Dermis blood vessel endothelial cell (primary cell): ENCODE measurements at places on chromosomes 6 and 20.

GRCh38 chr6:1278061-1278720, 33.7 kb upstream of the FOXQ1 start:
- no peak for DNase-seq

GRCh38 chr6:160971171-160971570, 20.4 kb upstream of the MAP3K4 start:
- DNase-seq = no peak

- no peak for DNase-seq
Measured at GRCh38 chr6:134002821-134003220, 49.6 kb downstream of the SLC2A12 start.

- no peak for DNase-seq
Measured at GRCh38 chr6:54907355-54907754, 60.8 kb downstream of the FAM83B start.

DNA sequence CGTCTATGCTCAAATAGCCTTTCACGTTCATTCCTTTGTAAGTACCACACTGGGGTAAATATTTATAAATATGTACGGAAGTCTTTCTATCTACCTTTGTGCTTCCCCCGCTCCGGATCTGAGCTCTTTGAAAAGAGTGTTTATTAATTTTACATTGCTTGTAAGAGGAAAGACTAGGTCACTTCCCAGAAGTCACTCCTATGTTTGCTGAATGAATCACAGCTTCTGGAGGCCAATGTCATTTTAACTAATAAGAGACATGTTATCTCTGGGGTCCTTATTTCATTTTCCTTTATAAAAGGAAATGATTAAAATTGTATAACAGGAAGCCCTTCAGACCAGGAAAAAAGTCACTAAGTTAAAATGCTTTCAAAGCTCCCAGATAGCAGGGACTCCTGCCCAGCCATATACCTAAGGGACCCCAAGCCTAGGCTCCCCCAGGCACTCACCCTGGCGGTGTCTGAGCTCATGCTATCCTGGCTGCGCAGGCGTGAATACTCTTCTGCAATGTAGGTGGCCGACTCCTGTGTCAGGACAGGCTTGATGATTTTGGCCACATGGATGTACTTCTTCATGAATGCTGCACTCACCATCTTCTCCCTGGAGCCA, 12.6 kb downstream of the MCM3 start:
- peak; percentile 77 for DNase-seq

- DNase-seq = no peak
Measured at GRCh38 chr6:46243754-46244153, 73.0 kb upstream of the ENPP5 start.

DNA sequence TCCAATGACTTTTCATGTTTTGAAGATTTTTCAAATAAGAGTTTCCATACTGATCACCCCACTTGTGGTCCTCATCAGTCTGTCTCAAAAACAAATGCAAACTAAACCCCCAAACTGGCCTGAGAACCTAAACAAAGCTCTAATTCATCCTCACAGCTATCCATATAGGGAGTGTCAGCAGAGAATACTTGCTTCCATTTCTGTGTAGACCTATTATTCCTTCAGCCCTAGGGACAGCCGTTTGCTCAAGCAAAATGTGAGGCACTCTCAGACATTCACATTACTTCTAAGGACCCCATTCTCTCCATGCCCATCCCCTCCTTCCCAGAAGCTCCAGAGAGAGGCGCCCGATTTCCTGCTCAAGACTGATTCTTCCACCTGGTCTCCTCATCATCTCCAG, 24.6 kb downstream of the DNAAF9 start:
- no peak for DNase-seq

- no peak for DNase-seq
Measured at GRCh38 chr20:38215194-38216182, 45.0 kb downstream of the KIAA1755 start.

- no peak for DNase-seq
Measured at GRCh38 chr6:42374018-42374669, 77.6 kb downstream of the TRERF1 start.

DNA sequence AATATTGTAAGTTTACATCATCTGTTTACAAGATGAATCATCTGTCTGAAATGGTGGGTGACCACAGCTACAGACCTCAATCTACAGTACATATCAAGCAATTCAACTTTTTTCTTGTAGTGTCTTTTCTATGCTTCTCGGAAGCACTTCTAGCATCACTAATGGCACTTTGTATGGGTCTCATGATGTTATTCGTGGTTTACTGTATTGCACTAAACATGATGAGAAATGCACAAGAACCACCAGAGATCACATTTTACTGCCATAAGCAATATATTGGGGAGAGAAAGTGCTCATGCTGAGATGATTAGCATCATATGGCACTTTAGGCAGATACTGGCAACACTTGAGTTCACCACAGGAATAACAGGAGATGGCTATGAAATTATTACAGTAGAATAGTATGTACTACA, 15.4 kb upstream of the BTBD3 start:
- DNase-seq = no peak

DNA sequence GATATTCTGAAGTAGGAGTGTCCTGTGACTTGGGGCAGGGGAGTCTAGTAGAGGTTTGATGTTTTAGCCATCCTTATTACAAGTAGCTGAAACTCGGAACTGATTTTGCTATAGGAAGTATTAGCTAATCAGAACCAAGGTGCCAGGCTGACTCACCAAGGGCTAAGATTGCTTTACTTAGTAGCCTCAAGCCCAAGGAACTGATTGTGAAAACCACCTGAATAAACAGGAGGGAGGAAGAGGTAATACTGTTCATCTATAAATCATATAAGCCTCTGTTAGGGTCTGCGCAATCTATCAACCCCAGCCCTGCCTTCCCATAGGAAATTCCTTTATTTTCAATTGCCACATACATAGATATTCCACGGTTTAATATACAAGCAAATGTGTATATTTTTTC, 54.4 kb downstream of the GNAS start:
- DNase-seq = peak; percentile 91

GRCh38 chr6:36735110-36736071, 37.8 kb downstream of the RAB44 start:
- DNase-seq = peak; percentile 82

GRCh38 chr20:61661583-61661982, 404.1 kb downstream of the TAF4 start:
- no peak for DNase-seq

DNA sequence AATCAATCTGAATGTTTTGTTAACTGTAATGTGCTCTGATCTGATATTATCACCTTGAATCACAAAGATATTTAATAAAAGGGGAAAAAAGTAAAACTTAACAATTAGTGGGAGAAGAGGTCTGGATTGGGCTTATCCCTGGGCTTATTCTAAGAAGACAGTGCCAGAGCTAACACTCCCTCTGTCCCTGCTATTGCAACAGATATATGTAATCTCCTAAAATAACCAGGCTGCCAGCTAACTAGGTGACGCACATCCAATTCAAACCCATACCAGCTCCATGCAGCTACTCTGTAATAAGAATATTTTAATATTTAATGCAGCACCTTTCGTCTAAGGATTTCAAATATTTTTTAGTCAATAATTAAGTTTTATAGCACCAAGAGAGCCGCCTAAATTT, 330.1 kb upstream of the MARCKS start:
- no peak for DNase-seq

DNA sequence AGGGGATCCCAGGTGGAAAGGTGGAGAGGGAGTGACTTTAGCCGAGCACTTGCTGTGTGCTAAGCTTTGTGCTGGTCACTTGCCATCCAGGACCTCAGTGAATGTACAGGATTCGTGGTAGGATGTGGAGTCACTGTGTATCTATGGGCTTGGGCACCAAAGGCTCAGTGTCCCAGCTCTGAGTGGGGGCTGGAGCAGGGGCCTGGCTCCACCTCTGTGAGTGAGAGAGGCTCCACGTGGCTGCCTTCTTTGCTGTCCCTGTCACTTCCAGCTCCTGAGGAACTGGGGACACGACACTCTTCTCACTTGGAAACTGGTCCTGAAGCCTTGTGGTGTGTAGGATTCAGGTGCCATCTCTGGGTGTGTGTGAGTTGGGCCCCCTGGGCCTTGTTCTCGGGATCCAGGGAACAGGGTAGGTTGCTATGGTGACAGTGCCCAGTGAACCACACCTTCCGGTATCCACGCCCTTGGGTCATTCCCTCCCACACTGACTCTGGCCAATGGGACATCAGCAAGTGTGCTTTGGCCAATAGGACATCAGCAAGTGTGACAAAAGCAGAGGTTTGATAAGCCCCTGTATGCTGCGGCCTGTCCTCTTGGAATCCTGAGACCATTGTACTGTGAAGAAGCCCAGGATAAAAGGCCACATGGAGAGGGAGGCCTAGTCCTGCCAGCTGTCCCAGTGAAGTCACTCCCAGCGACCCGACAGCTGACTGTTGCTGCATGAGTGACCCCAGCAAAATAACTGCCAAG, 87.7 kb downstream of the CDH22 start:
- DNase-seq = no peak

DNA sequence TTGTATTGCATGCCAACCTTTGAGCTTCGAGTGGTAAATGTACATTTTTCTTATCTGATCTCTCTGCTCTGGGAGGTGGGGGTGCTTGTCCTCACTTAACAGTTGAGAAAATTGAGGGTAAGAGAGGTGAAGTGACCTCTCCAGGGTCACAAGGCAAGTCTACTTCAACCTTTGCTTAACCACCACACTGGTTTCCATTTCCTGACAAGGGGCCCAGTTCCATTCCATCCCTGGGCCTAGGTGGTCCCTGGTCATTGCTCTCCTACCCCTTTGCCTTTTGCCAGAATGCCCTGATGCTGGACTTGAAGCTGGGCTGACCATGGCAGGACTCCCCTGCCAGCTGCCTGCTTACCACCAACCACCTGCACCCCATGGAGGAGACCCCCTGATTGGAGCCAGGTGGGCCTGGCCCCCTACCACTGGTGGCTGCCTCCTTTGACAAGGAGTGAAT, 9.9 kb upstream of the BPIFB3 start:
- DNase-seq = no peak

DNA sequence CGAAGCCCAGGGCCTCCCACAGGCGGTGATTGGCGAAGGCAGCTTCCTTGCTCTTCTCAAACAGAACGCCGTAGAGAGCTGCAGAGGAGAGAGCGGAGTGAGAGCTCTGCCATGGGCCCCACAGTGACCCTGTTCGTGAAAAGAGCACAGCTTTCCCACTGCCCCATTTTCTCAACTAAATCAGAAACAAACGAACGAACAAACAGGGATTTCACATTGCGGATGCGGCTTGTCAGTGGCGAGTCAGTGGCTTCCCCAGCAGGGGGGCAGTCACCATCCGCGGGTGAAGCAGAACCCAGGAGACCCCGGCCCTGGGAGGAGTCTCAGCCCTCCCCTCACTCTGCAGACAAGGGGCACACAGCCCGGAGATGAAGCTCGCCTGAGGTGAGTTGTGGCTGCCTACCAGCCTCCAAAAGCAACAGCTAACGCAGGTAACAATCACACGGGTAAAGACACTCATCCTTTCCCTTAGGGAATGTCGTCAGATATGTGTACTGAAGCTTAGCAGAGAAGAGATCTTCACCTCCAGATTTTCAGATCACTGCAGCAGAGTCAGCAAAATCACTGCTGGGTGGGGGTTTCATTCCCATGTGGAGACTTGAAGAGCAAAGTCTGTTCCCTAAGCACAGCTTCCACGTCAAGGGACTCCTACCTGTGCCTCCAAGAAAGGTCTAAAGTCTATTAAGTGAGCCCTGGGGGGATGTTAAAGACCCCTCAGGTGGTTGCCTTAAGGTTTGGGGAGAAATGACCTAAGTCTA, 51.2 kb upstream of the GPR31 start:
- no peak for DNase-seq

GRCh38 chr20:4809707-4810106, 88.0 kb downstream of the PRND start:
- peak; percentile 8 for DNase-seq

DNA sequence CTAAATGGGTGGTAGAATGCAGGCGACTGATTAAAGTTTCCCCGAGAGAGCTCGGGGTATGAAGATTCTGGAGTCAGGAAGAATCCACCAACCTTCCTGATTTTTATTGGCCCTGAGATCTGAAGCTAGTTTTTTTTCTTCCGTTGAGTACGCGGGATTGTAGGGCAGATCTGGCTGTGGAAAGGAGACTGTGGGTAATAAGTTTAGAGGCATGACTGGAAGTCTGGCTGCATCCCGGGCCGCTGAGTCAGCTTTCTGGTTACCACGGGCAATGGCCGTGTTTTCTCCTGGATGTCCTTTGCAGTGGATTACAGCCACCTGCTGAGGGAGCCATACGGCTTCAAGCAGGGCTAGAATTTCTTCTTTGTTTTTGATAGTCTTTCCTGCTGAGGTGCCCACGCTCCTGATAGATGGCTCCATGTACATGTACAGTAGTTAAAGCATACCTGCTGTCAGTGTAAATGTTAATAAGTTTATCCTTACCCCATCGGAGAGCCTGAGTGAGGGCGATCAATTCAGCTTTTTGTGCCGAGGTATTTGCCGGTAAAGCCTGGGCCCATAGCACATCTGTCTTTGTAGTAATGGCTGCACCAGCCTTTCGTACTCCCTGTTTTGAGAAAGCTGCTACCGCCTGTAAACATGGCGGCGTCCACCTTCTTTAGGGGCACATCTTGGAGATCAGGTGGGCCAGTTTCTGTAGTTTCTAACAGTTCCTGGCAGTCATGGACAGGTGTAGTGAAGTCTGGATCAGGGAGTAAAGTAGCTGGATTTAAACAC, 154.0 kb downstream of the TRIM27 start:
- DNase-seq = peak; percentile 11

- DNase-seq = peak; percentile 73
Measured at GRCh38 chr6:152948150-152948768, 34.6 kb downstream of the FBXO5 start.

DNA sequence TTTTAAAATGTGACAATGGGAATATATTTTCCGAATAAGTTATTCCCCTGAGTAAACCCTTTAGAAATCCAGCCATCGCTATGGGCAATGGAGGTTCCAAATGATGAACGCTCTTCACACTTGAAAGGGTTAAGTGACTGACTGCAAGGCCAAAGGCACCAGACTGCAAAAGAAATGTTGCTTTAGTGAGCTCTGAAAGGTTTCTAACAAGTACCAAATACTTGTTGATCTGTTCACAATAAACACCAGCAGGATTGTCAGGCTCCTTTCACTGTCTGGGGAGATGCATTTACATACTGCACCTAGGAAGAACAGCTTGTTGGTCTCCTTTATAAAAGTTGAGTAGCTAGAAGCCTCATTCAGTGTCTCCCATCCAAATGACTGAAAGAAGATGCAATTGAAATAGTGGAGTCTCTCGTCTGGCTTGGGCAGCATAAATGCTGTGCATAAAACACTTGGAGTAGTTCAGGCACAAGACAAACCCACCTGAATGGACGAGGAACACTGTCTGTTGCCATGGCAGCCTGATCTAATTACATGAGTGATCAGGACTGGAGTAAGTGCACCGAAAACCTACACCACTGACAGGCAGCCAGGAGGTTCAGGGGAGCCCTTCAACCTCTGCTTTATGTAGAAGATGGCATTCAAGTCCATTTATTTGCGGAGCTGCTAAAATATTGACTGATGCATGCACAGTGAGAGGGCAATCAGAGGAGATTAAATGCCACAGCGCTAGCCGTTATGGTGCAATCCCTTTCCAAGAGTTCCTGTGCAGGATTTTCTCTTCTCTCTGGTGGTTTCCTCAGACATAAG, 2.9 kb downstream of the ATXN1 start:
- no peak for DNase-seq

GRCh38 chr20:7496394-7496991, 443.8 kb downstream of the HAO1 start:
- DNase-seq = peak; percentile 21

- no peak for DNase-seq
Measured at GRCh38 chr6:156942266-156942665, 165.1 kb downstream of the ARID1B start.

GRCh38 chr6:57195457-57195856, 23.3 kb downstream of the BAG2 start:
- DNase-seq = no peak

GRCh38 chr6:99402448-99402847, 8.5 kb upstream of the COQ3 start:
- DNase-seq = peak; percentile 22

- no peak for DNase-seq
Measured at GRCh38 chr20:50295762-50296449, 105.3 kb downstream of the CEBPB start.
